Stimulated activated CD8-positive, alpha-beta memory T cell treated with anti-CD3 and anti-CD28 coated beads, Interleukin-7, amount 100 ng/mL, for 1 hour (primary cell): ENCODE measurements at places on chromosomes 7 and 10.

DNA sequence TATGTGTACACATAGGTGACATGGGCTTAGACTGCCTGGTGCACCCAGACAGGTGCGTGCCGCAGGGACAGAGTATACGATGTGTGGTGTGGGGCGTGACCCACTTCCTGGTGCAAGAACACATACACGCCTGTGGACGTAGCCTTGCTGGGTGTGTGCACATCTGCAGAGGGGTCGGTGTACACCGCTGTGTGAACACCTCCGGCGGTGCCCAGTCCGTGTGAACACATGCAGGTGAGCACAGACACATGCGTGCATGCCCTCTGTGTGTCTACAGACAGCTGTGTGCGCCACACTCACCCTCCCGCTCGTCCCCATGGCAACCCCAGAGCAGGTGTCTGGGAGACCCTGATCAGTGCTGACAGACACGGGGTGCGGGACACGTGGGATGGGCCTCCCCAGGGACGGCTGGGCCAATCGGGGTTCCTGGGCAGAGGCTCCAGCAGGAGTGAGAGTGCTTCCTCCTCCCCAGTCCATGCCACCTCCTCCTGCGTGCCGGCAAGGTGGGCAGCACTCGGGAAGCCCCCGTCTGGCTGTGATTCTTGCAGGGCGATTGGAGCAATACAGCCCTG, 23.4 kb downstream of the ELFN1 start:
- no peak for DNase-seq

- no peak for DNase-seq
Observed at GRCh38 chr10:26725837-26726727, 28.6 kb downstream of the PDSS1 start.

DNA sequence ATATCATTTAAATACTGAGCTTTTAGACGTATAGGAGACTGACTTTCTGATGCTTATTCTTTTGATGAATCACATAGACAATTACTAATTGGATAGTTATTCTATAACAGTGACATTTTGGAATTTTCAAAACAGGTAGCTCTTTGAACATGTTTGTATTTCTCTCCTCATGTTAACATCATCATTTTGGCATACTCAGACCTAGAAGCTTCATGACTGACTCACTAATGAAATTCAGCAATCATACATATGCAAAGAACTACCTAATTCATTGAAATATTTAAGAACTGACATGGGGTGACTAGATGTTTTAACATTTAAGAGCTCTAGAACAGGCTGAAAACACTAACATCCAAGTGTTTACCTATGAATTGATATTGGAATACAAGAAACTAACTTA, 192.3 kb downstream of the VTI1A start:
- no peak for DNase-seq

DNA sequence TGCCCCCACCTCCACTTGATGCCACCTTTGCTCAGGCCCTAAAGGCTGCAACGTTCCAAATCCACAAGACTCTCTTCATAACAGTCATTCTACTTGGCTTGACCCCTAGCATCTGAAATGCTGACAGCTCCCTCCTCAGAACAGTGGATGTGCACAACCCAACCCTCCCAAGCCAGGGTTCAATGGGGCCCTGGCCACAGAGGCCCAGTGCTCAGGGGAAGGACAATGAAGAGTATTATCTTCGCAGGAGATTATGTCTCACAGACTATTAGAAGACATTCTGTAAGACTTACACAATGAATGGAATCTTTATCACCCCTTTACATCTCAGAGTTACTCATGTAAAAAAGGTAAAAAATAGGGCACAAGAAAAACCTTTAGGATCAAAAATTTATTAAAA, 20.4 kb downstream of the ERCC6 start:
- DNase-seq: no peak

DNA sequence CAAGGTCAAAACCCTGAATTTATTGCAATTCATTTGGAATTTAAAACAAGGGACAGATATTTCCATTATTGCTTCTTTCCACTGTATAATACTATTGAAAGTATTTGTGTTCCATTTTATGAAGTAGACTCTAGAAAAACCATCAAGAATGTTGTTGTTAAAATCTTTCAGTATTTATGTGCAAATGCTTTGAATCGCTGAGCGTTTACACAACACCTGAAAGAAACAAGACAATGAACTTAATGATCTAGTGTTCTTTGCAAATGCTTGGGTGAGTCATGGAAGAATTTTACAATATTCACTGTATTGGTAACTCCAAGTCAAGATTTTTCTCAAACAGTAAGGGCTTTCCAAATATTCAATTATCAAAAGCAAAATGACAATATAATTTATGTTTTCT, 97.1 kb downstream of the VIPR2 start:
- DNase-seq: no peak
